GM23248 (cell line): ENCODE measurements at places on chromosomes 12 and 14.

DNA sequence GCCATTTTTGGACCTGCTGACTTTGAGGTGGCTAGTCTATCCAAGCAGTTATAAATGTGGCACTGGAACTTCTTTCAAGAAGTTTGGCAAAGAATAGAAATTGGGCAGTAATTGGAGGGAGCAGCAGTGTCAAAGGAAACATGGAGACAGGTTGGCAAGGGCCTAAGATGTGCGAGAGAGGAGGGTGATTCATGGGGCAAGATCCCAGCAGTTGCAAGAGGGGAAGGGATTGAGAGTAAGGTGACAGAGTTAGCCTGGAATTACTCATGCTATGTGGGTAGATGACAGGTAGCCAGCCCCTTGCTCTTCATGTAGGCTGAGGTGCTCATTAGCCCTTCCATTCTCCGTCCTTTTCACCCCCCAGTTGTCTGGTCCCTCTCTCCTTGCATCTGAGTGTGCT is 42.2 kb downstream of the FBXL14 start:
- peaks cover 6% of the 10 kb centered on the region; the same call in 1 of the 2 replicates for H3K36me3 ChIP-seq
- H3K4me1 ChIP-seq, result peaks cover 23% of the 10 kb centered on the region
- DNase-seq, result peak; percentile 47
- H3K27me3 ChIP-seq, result no peaks in the 10 kb centered on the region
- peak overlapping the region; percentile 54 for H3K27ac ChIP-seq

DNA sequence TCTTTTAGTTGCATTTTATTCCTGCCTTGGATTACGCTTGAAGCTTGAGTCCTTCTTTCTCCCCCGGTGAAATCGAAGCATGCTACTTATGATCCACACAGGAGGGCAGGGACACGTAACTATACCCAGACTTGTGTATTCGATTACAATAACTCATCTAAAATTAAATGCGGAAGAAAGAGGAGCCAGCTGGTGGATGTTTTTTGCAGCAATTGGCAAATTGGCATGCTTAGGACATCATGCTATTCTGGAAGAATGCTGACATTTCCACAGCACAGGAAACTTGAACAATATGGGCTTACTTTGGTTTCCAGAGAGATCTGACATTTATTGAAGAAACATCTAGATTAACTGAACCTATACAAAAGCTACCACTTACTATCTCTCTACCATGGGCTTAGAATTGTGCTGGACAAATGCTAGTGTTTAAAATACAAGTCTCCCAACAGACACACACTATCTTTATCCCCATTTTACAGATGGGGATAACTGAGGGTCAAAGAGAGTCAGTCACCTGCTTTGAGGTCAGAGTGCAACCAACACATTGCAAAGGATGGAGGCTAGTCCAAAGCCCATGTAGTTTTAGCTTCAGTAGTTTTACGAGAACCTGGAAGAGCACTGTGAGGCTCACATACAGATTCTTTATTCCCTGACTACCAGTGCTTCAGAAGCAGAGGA is 36.3 kb downstream of the LGMN start:
- H3K4me3 ChIP-seq, result no peak overlapping the region
- no peaks in the 10 kb centered on the region for H3K27me3 ChIP-seq
- no peak overlapping the region for H3K27ac ChIP-seq
- H3K36me3 ChIP-seq, result no peaks in the 10 kb centered on the region

GRCh38 chr14:73263606-73264005 is 26.3 kb downstream of the PAPLN start:
- H3K27ac ChIP-seq, result no peak overlapping the region
- no peak for DNase-seq
- no peaks in the 10 kb centered on the region for H3K36me3 ChIP-seq
- no peak overlapping the region for H3K4me3 ChIP-seq

DNA sequence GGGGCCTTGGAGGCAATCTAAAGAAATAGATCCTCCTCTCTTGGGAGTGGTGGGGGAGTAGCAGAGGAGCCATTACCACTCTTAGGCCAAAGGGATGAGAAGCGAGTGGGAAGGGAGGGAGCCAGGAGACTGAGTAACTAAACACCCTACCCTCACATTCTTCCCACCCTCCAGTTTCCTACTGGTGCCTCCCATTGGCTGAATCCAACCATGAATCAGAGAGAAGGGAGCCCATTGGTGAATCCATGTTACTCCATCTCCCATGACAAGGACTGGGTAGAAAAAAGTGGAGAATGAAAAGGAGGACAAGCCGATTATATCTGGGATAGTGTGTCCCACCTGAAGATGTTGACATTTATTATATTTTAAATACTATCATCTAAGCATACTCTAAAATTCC is 76.8 kb upstream of the LHX5 start:
- DNase-seq, result no peak
- no peaks in the 10 kb centered on the region for H3K4me1 ChIP-seq
- no peaks in the 10 kb centered on the region for H3K36me3 ChIP-seq
- H3K4me3 ChIP-seq, result no peak overlapping the region
- no peak overlapping the region for H3K27ac ChIP-seq
- H3K27me3 ChIP-seq, result no peaks in the 10 kb centered on the region

DNA sequence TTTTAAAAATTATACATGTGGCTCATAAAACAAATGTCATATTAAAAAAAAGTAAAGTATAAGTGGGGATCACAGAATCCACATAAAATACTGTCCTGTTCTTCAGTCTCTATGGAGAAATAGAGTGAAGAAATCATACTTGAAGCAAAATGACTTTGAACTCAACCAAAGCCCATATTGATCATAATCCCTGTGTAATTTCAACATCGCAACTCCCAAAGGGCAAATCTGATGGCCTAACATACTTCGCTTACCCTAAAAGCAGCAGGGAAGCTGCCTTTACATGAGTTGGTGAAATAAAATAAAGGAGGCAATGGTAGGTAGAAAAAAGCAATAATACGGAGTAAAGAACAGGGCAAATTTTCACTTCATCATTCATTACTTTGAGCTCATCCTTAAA is 101.8 kb downstream of the CEP128 start:
- no peaks in the 10 kb centered on the region for H3K36me3 ChIP-seq
- peaks cover 2% of the 10 kb centered on the region; the same call in 1 of the 2 replicates for H3K4me1 ChIP-seq
- DNase-seq, result no peak
- H3K4me3 ChIP-seq, result no peak overlapping the region
- no peak overlapping the region for H3K27ac ChIP-seq
- no peaks in the 10 kb centered on the region for H3K27me3 ChIP-seq

DNA sequence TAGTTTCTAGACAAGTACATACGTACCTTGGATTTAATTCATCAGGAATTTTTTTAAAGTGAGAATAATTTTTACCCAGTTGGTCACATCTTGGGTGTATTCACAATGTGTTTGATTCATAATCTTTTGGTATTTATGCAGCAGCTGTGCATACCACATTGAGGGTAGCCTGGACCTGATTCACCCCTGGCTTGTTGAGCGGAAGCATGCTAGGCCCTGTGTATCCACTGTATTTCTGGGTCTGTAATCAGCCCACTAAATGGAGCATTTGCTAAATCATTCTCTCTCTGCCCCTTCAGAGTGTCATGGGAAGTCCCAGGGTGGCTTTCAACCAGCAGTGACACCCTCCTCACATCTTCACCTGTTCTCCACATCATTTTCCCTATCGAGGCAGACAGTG is 203.8 kb upstream of the RGS6 start:
- H3K27me3 ChIP-seq, result no peaks in the 10 kb centered on the region
- H3K4me3 ChIP-seq, result no peak overlapping the region
- peak; percentile 56 for DNase-seq
- H3K4me1 ChIP-seq, result peaks cover 41% of the 10 kb centered on the region

- H3K4me3 ChIP-seq, result no peak overlapping the region
- H3K27me3 ChIP-seq, result no peaks in the 10 kb centered on the region
- H3K36me3 ChIP-seq, result no peaks in the 10 kb centered on the region
- H3K27ac ChIP-seq, result no peak overlapping the region
Measured at GRCh38 chr12:116026768-116027550, 250.5 kb downstream of the MED13L start.

- H3K27me3 ChIP-seq, result no peaks in the 10 kb centered on the region
- no peak overlapping the region for H3K27ac ChIP-seq
- no peaks in the 10 kb centered on the region for H3K36me3 ChIP-seq
Measured at GRCh38 chr12:19542606-19543005, 103.3 kb downstream of the AEBP2 start.

GRCh38 chr12:90216815-90217214 is 508.2 kb upstream of the ATP2B1 start:
- no peak overlapping the region for H3K27ac ChIP-seq
- no peaks in the 10 kb centered on the region for H3K36me3 ChIP-seq
- no peaks in the 10 kb centered on the region for H3K4me1 ChIP-seq

DNA sequence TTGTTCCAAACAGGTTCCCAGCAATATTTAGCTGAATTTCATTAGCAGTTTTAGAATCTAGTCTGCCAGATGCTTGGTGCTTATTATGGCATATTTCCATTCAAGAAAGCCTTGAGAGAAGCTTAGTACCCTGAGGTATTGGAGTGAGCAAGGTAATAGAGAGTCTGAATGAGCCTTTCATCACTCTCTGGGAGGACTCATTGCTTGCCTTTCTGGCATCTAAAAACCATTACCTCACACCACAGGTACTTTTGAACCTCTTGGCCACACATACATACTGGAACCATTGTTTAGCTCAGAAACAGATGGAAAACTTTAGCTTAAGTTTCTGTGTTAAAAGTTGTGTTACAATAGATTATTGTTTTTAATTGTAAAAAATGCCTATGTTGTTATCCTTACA is 27.4 kb upstream of the KCNH3 start:
- H3K36me3 ChIP-seq, result no peaks in the 10 kb centered on the region
- H3K27me3 ChIP-seq, result no peaks in the 10 kb centered on the region
- H3K4me1 ChIP-seq, result peaks cover 22% of the 10 kb centered on the region
- no peak for DNase-seq
- no peak overlapping the region for H3K4me3 ChIP-seq

DNA sequence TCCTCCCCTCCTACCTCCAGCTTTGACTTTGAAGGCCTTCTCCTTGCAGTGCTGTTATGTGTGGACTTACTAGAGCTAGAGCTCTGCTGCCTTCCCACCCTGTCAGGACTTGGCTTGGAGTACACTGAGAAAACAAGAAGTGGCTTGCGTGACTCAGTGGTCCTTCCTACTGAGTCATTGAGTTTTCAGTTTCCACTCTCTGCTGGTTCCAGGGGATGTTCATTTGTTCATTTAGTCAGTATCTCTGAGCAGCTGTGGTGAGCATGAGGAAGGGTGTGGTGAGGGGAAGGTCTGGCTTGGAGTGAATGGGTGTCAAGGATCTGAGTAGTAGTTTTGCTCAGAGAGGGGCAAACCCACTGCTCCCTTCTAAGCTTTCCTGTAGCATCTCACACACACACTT is 17.2 kb upstream of the ELK3 start:
- H3K4me3 ChIP-seq, result no peak overlapping the region
- peak; percentile 91 for DNase-seq
- H3K27ac ChIP-seq, result peak overlapping the region; percentile 55
- H3K4me1 ChIP-seq, result 0 out of 2 replicates have a peak, but pooled peaks cover 3% of the 10 kb centered on the region
- no peaks in the 10 kb centered on the region for H3K36me3 ChIP-seq

DNA sequence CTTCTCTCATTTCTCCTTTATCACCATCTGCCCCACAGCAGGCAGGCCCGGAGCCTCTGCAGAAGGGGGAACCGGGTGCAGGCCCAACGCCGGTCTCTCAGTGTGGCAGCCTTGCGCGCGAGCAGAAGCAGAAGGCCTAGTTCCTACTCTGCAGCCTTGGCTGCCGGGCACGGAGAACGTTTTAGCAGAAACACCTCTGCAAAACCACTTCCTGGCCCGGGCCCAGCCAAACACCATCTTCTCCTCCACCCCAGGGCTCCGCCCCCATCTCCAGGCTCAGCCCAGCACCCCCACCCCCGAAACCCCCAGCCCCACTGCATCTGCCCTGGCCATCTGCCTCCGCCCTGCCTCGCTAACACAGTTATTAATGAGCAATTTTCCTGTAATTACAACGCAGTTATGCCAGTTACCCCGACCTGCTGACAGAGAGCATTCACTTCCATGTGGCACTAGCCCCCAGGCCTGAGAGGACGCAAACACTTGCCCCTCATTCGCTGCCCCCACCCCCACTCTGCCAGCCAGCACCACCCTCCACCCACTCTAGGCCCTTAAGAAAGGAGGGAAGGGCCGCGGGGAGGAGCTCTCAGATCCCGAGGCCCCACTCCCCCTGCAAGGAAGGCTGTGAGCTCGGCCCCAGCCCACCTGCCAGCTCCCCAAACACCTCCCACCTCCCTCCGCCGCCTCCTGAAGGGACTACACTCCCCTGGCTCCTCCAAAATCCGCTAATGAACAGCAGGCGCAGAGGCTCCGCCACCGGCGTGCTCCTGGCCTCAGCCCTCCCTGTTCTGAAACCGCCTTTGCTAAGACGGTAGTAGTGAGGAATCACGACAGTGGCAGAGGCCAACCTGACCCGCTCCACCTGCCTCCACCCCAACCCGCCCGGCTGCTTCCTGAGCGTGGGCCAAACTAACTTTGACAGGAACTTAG is 44.7 kb upstream of the FBRSL1 start:
- DNase-seq, result peak; percentile 37
- H3K4me3 ChIP-seq, result peak overlapping the region; percentile 70
- H3K4me1 ChIP-seq, result 0 out of 2 replicates have a peak, but pooled peaks cover 3% of the 10 kb centered on the region
- no peaks in the 10 kb centered on the region for H3K36me3 ChIP-seq

GRCh38 chr12:67541625-67541991 is 106.9 kb upstream of the DYRK2 start:
- H3K27ac ChIP-seq, result no peak overlapping the region
- peaks cover 14% of the 10 kb centered on the region; the same call in 1 of the 2 replicates for H3K4me1 ChIP-seq
- H3K4me3 ChIP-seq, result no peak overlapping the region
- no peaks in the 10 kb centered on the region for H3K27me3 ChIP-seq
- DNase-seq, result no peak

DNA sequence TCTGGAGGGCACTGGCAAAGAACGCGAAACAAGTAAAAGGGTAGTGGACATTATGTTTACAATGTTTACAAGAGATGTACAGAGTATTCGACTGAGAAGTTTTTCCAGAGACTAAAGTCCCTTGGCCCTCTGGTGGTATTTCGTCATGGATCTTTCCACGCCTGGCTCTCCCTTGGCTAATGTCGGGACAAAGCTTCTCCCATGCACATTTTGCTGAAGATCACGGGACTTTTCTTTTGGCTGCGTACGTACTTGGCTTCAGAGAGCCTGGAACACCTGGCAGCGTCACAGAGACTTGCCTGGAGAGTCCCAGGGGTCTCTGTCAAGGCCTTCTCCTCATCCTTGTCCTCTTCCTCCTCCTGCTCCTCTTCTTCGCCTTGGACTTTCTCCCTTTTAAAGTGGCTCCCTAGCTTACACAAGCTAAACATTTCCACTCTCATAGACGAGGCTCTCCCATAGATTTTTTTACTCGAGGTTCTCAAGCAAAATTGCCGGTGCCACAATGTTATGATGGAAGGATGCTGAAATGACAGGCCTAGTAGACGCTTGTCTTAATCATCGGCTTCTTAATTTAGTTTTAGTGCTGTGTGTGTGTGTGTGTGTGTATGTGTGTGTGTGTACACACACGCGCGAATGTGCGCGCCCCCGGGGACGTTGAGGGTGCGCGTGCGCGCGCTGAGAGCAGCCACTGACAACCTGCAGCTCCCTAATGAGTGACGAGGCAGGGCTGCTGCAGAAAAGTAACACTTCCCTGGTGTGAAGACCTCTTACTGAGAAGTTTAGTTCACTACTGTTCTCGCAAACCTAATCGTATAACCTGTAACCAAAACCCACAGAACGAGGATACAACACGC is 4.9 kb upstream of the FOXG1 start:
- H3K27me3 ChIP-seq, result peaks cover 95% of the 10 kb centered on the region
- no peak overlapping the region for H3K4me3 ChIP-seq

DNA sequence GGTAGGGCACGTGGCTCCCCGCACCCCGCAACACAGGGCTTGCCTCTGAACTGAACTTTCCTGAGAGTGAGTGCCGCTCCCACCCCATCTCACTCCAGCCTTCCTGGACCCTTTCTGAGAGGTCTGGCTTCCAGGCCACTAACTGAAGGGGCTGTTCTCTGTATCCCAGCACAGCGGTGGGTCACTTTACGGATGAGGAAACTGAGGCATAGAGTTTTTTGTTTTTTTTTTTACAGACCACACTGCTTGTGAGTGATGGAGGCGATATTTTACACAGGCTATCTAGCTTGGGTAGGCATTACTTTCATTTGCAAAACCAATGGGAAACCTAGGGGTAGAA is 1.2 kb upstream of the TGFB3 start:
- H3K27ac ChIP-seq, result 0 out of 2 replicates have a peak overlapping the region, but pooled peaks have one; percentile 13
- H3K27me3 ChIP-seq, result no peaks in the 10 kb centered on the region
- H3K36me3 ChIP-seq, result no peaks in the 10 kb centered on the region
- H3K4me1 ChIP-seq, result peaks cover 30% of the 10 kb centered on the region
- peak overlapping the region; percentile 94 for H3K4me3 ChIP-seq
